ENCODE measurements at places on chromosomes 3 and 15.

DNA sequence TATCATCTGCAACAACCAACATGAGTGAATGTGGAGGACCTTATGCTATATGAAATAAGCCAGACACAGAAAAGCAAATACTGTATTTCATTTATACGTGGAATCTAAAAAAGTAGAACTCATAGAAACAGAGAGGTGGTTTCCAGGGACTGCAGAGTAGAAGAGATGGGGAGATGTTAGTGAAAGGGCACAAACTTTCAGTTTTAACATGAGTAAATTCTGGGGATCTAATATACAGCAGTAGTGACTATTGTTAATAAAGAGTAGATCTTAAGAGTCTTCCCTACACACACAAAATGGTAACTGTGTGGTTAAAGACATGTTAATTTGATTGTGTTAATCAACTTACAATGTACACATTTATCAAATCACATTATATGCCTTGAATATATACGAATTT lies 20.9 kb upstream of the MELTF start:
- no peak for DNase-seq

- no peak for DNase-seq
Measured at GRCh38 chr3:141476033-141476432, 10.8 kb upstream of the RASA2 start.

GRCh38 chr15:72141171-72142084 lies 23.2 kb downstream of the SENP8 start:
- no peak for DNase-seq

- peak; percentile 85 for DNase-seq
Measured at GRCh38 chr3:122609798-122610559, 32.5 kb downstream of the PARP15 start.

- peak; percentile 53 for DNase-seq
Measured at GRCh38 chr15:100918690-100919480, at the start of gene LRRK1. TSS of gene LRRK1 (plus strand) at chr15:100919357. CDS start at chr15:100924633, 5,276 bp downstream.

- no peak for DNase-seq
Measured at GRCh38 chr3:72848703-72849081, 447 bp upstream of the SHQ1 start.

GRCh38 chr3:12590096-12590495 lies 33.2 kb downstream of the MKRN2 start:
- DNase-seq = no peak

- DNase-seq = no peak
Measured at GRCh38 chr15:100783291-100783690, 96.3 kb upstream of the ALDH1A3 start.

DNA sequence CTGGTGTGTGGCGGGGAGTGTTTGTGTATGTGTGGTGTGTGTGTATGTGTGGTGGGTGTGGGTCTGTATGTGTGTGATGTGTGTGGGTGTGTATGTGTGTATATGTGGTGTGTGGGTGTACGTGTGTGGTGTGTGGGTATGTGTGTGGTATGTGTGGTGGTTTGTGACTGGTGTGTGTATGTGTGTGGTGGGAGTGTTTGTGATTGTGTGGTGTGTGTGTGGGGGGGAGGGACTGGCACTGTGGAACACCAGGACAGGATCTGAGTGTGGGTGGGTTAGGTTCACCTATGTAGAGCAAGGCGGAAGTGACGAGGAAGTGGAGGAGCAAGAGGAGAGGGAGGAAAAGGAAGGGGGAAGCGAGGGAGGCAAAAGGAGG lies 510.8 kb downstream of the SHQ1 start:
- DNase-seq = no peak

- no peak for DNase-seq
Measured at GRCh38 chr15:81945014-81945615, 100.7 kb downstream of the MEX3B start.

GRCh38 chr3:10284496-10284895 lies 8.3 kb downstream of the GHRL start:
- no peak for DNase-seq

DNA sequence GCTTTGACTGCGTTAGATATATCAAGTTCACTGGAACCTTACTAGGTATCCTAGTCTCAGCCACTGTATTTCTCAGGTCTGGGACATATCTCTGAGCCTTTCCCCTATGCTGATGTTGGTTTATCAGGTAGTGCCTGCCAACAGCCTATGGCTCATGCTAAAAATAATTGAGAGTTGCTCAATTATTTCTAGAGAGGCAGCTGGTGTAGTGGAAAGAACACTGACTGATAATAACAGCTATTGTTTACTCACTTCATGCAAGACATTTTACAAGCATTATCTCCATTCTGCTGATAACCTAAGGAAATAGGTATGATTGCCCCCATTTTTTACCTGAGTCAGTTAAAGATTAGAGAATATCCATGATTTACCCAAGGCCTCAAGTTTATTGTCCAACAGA lies 231.4 kb downstream of the LRRN1 start:
- no peak for DNase-seq

GRCh38 chr3:129855832-129856419 lies 37.6 kb downstream of the TMCC1 start:
- DNase-seq = peak; percentile 41

- no peak for DNase-seq
Measured at GRCh38 chr3:15117011-15117410, 18.1 kb upstream of the RBSN start.

GRCh38 chr3:13707456-13707855 lies 158.5 kb downstream of the FBLN2 start:
- no peak for DNase-seq

DNA sequence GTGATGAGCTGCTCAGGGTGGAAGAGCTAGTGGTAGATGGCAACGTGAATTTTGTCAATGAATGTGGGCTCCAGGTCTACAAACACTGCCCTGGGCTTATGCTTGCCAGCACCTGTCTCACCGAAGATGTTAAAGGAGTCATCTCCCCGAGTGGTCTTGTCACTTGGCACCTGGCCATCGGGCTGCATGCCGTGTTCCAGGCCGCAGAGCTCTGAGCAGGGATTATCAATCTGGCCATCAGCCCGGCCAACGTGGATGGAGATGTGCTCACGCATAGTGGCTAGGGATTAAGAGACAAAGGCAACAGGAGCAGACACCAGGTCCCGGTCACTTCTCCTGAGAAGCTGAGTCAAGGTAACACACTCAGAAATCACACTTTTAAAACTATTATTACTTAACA lies 54.8 kb upstream of the ACTC1 start:
- DNase-seq = no peak

DNA sequence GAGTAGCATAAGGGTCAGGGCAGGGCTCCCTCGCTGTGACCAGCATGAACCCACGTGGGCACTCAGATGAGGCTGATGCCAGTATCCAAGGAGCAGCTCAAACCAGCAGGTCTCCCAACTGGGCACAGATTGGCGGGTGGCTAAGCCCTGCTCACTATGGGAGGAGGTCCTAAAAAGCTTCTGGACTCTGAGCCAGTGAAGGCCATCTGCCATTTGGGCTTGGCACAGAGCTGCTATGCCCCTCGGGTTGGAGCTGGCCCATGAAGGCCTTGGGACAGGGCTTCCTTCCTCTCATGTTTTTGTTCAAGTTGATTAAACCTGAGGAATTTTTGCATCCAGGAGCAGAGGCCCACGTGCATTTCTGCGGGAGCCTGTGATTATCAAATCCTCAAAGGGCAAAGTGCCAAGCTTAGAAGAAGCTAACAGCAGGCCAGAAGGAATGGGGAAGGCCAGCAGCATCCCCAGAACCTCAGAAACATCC lies 4.3 kb upstream of the STRA6 start:
- peak; percentile 54 for DNase-seq

DNA sequence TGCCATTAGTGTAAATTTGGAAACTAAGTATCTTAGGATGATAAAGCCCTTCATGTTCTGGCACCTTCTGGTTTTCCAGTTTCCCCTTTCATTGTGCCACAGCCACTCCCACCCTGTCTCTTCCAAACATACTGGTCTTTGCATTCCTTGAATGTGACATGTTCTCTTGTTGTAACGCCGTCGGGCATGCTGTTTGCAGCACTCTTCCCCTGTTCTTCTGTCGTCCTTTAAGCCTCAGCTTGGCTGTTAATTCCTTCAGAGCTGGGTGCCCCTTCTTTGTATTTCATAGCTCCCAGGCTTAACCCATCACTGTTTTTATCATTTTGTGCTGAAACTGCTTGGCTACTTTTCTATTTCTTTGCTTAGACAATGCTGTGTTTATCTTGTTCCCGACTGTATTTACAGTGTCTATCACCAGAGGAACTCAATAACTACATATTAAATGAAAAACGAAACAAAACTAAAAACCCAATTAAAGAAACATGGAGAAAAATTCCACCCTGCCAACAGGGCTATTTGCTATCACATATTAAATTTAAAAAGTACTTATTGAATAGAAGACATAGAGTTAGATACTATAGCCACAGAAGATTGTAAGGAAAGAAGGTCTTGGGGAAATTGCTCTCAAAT lies 95.4 kb upstream of the KCNAB1 start:
- DNase-seq = no peak

- DNase-seq = no peak
Measured at GRCh38 chr3:196232154-196232881, 16.0 kb downstream of the SLC51A start.

DNA sequence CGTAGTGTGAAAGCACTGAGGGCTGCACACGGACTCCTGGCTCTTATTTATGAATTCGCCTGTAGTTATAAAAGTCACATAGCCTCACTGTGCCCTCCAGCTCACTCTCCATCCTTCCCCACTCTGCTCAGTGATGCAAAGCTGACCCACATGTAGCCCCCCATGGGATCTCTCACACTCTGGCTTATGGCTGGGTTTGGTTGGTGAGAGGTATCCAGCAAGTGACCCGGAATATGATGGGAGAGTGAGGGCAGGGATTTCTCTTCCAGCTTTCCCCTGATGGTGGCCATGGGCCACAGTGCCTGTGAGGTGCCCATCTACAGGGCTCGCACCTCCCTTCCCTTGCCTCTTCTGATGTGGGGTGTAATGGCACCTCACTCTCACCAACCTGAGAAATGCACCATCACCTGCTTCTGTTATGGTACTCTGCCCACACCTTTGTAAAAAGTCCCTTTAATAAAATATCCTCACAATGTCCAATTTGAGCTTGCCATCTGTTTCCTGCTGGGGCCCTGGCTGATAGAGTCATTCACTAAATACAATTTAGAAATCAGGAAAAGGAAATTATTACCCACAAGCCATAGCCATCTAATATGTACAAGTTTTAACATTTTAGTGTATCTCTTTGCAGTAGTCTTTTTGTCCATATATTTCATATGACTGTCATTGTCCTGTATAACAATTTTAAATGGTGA lies 93.6 kb downstream of the SCN11A start:
- no peak for DNase-seq

DNA sequence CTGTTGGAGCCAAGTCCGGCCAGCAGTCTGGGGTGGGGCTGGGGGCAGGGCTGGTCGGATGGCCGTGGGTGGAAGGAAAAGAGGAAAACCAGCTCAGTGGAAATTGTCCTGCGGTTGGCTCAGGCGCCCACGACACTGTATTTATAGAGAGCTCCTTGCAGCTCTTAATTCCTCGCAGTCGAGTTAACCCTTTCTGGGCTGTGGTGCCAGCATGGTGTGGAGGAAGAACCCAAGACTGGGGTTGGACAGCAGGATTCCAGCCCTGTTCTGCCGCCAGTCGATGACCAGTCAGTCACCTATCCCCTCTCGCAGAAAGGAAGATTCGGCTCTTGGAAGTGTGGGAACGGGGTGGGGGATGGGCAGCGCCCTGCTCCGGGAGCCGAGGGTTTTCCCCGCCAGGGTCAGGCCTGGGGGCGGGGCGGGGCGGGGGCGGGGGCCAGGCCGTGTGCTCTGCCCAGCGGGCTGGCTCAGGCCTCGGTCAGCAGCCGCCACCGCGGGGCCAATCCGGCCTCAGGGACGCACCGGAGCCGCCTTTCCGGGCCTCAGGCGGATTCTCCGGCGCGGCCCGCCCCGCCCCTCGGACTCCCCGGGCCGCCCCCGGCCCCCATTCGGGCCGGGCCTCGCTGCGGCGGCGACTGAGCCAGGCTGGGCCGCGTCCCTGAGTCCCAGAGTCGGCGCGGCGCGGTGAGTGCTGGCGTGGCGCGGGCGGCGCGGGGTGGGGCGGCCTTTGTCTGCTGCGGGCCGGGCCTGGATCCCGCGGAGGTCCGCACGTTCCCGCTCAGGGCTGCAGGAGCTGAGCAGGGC lies at the start of gene CD276:
TSS of gene CD276 (plus strand) at position 607 of the 804 bp plus-strand sequence. CDS start 15,257 bp downstream, outside the sequence.
- DNase-seq = peak; percentile 39

GRCh38 chr3:66312039-66312438 lies 91.2 kb downstream of the SLC25A26 start:
- DNase-seq = no peak

DNA sequence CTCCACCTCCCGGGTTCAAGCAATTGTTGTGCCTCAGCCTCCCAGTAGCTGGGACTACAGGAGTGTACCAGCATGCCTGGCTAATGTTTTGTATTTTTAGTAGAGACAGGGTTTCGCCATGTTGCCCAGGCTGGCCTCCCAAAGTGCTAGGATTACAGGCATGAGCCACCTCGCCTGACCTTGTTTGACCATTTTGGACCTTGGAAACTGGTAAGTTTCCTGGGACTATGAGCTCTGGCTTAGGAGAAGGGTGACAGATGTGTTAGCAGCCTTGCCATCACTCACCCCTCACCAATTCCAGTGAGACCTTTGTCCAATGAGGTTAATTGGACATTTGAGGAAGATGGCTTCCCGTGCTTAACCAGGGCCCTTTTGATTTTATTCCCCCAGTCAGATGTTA lies 19.9 kb downstream of the DNASE1L3 start:
- DNase-seq = no peak

DNA sequence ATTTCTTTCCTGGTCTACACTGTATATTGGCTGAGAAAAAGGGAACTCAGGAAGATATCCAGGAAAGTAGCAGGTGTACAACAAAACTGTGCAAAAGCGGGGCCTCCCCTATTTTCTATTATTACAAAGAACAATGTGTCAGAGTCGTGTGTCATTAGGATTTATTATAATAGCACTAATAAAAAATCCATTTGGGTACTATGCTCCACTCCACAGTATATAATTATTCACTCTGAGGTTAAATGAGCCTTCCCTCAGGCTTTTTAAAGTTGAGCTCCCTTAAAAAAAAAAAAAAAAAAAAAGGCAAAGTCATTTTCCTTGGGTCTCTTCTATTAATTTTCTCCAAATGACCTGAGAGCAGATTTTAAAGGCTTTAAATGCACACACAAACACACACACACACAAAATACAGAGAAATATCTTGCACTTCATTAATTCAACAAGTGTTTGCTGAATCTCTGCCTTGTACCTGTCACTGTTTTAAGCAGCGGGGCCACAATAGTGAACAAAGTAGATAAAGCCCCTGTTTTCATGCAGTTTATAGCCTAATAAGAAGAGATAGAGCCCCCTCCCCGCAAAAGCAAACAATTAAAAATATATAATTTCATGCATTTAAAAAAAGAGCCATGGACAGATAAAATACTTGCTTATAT lies 1.3 kb upstream of the DPP8 start:
- no peak for DNase-seq

DNA sequence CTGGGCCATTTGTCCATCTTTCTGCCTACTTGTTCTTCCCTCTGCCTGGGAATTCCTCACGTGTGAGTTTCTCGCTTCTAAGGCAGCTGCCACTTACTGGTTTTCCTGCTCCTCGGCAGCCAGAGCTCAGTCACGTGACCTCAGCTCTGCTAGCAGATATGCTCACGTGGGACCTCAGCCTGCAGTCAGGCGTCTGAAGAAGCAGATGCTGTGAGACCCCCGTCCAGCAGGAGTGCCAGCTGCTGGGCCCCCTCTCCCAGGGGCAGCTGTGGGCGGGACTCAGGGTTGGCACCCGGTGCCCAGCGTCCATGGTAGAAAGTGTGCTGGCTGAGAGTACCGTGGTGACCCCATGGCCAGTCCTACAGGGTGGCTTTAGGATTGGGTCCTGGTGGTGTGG lies 161.3 kb upstream of the TLE3 start:
- peak; percentile 77 for DNase-seq
